ENCODE measurements at places on chromosomes 16 and 17. TPM values are rescaled to one million over a fixed set of nuclear protein-coding genes. Genes with fewer than 3 reads are reported as not detected.

Gene C17orf50
- 0.41 TPM for total RNA-seq

- DNase-seq: peak; percentile 74
These were observed 13.7 kb upstream of the GUCY2D start for GRCh38 chr17:7988750-7989178.

GRCh38 chr16:79165079-79165478 lies 435.5 kb downstream of the MAF start:
- no peak for DNase-seq

DNA sequence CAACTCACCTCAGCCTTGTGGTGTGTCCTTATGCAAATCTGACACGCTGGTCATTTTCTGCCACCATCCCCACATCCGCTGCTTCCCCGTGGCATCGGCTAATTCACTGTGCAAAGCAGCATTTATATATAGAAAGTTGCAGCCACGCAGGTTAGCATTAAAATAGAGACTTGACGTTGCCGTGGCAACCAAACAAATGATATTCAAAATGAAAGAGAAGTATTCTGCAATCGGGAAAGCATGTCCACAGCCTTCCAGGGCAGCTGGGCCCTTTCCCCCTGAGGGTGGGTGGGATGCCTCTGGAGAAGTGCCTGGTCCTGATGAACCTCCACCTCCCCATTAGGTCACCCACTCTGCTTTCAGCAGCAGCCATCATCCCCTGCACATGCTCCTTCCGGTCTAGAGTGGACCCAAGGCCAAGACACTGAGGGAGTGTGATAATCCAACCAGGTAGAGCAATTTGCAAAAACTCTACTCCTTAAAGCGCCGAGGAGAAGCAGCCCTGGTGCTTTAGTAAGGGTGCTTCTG lies 138.7 kb downstream of the GAS7 start:
- DNase-seq: no peak

DNA sequence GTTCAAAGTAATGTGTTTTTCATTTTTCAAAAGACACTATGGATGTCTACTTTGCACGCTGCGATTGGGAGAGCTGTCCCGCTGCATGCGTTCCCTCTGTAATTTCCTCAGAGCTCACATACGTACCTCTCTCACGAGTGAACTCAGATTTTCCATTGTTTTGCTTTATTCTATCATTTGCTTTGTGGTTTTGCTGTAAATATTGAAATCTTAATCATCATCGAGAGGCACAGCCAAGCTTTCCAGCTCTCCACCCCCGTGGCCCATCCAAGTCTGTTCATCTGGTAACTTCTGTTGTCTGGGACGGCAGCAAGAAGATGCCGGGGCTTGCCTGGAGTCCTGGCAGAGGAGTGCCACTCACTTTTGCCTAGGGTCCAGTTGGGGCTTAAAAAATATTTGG lies 21.1 kb downstream of the TMC6 start:
- DNase-seq: no peak

DNA sequence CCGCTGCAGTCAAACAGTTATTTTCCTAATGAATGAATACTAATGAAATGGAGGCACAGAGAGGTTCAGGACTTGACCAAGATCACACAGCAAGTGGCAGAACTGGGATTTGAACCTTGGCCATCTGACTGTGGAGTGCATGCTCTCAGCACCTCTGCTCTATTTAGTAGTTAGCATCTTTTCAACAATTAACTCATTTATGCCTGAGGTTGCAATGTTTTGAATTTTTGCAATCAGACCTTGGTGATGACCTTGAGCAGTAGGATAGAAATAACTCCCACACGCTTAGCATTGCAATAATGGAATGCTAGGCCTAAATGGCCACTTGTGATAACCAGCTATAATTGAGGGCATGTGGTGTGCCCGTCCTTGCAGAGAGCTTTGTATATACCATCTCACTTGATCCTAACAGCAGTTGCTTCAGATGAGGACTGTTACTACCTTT lies 31.0 kb downstream of the NAGPA start:
- no peak for DNase-seq

DNA sequence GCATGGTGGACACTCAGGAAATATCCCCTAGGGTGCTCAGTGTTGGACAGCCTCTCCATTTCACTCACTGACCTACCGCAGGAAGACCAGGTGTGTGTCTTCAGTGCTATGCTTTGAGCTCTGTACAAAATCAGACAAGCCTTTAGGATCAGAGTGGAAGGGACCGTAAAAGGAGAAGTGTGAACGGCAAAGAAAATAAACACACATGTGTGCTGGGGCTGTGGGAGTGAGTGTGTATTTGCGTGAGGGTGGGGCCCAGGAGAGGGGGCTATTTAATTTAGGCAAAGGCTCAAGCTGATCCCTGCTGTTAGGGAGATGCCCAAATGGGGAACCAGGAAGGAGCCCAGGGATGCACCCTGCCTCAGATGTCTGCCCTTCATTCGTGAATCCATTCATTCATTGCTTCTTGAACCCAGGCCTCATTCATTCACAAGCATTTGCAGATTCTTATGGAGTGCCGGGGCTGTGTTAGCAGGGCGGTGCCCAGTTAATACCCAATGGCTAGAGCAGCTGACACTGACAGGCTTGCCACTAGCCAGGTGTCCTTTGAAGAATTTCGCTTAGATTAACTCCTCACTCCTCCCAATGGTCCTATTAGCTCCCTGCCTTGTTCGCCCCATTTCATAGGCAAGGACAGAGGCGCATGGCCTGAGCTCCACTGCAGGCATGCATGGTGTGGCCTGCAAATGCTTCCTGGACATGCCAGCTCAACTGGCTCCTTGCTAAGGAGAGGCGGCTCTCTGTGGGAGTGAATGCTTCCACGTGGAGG lies 296.7 kb upstream of the FOXF1 start:
- no peak for DNase-seq

Data from frontal cortex (tissue), 4 donors.